ENCODE measurements at places on chromosomes 6 and 20.
A peak's percentile ranks its signal among the peaks of the same experiment; 100 is the strongest.

GRCh38 chr6:155523821-155524651, 68.4 kb upstream of the NOX3 start:
- no peaks in the 10 kb centered on the region for H3K36me3 ChIP-seq
- no peak overlapping the region for H3K27ac ChIP-seq
- no peak for DNase-seq

- H3K27ac ChIP-seq, result no peak within 1 kb of the TSS
- H3K4me3 ChIP-seq, result peak within 1 kb of the TSS; percentile 80
- no peaks in the 10 kb centered on the region for H3K27me3 ChIP-seq
- peak; percentile 84 for DNase-seq
- no peaks in the 10 kb centered on the region for H3K36me3 ChIP-seq
Observed at GRCh38 chr20:9838378-9839295, at the start of gene PAK5. TSS of gene PAK5 (minus strand) at chr20:9839076. CDS start at chr20:9644328, 194,748 bp downstream.

GRCh38 chr6:46440641-46441040, 50.6 kb downstream of the RCAN2 start:
- no peak overlapping the region for H3K27ac ChIP-seq
- H3K36me3 ChIP-seq, result no peaks in the 10 kb centered on the region
- no peak overlapping the region for H3K4me3 ChIP-seq

GRCh38 chr20:54645445-54646155, 170.2 kb downstream of the DOK5 start:
- H3K27ac ChIP-seq, result no peak overlapping the region
- no peaks in the 10 kb centered on the region for H3K36me3 ChIP-seq
- H3K4me3 ChIP-seq, result no peak overlapping the region
- DNase-seq, result no peak
- no peaks in the 10 kb centered on the region for H3K27me3 ChIP-seq

DNA sequence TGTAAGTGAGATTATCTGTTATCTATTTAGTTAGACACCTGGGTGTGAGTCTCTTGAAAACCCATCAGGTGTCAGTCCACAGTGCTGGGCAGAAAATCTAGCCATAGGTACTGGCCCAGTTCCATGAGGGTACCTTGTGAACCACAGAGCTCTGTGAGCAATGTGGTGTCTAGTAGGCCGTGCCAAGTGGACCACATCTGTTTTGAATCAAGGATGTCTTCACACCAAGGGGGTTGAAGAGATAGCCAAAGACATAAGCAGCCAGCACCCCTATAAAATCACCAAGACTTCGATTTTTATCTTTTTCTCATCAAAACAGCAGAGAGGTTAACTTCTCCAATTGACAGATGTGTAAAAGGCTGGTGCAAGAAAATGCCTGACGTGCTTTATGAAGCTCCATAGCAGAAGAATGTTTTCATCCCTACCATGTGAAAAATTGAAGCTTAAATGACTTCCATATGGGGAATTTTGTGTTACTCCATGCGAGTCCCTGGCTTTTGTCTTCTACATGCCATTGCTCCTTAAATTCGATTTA, 368.7 kb downstream of the HAO1 start:
- H3K27ac ChIP-seq, result no peak overlapping the region
- H3K27me3 ChIP-seq, result no peaks in the 10 kb centered on the region
- H3K36me3 ChIP-seq, result no peaks in the 10 kb centered on the region
- H3K4me1 ChIP-seq, result no peaks in the 10 kb centered on the region
- no peak for DNase-seq

- no peak overlapping the region for H3K4me3 ChIP-seq
- no peaks in the 10 kb centered on the region for H3K27me3 ChIP-seq
- no peak overlapping the region for H3K27ac ChIP-seq
Observed at GRCh38 chr6:4670824-4671409, 105.3 kb upstream of the CDYL start.

DNA sequence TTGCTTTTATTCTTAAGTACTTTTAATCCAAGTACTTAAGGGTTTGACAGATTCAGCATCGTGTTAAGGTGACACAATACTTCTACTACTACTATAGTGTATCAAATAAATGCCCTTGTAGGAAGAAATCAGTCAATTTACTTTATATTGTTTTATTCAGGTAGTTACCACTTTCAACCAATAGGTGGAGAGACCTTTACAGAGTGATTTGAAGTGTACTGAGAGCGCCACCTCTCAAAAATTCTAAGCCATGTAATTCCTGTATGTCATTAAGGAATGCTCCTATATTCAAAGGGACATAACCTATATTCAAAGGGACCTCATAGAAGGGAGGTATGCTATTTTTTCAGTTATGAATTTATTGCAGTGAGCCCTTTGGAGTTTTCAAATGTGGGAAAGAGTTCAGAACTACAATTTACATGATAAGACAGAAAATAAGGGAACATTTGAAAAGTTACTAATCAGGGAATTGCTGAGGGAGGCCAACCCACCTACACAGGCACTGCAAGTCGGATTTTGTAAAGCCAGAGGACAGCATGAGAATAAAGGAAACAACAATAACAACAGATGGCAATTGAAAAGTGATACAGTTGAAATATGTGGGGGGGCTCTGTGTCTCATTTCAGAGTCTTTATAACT, 955.6 kb downstream of the TBC1D32 start:
- no peaks in the 10 kb centered on the region for H3K36me3 ChIP-seq
- no peak overlapping the region for H3K27ac ChIP-seq
- H3K27me3 ChIP-seq, result no peaks in the 10 kb centered on the region

- H3K4me3 ChIP-seq, result no peak overlapping the region
- no peak overlapping the region for H3K27ac ChIP-seq
- no peak for DNase-seq
- H3K27me3 ChIP-seq, result no peaks in the 10 kb centered on the region
- H3K4me1 ChIP-seq, result peaks cover 47% of the 10 kb centered on the region
- no peaks in the 10 kb centered on the region for H3K36me3 ChIP-seq
Observed at GRCh38 chr6:130520221-130520620, 154.4 kb downstream of the TMEM200A start.

DNA sequence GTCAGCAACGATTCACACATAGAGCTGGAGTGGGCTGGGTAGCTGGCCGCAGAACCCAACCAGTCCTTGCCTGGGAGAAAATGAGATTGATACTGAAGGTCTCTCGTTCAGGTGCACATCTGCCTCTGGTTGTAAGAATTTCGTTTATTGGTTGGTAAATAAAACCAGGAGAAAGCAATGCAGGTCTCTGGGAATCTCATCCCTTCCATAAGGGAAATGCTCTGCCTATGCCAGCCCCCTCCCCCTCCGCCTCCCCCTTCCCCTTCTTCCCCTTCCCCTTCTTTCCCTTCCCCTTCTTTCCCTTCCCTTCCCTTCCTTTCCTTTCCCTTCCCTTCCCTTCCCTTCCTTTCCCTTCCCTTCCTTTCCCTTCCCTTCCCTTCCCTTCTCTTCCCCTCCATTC, 107.3 kb downstream of the DTD1 start:
- H3K4me1 ChIP-seq, result no peaks in the 10 kb centered on the region
- DNase-seq, result no peak
- H3K27me3 ChIP-seq, result no peaks in the 10 kb centered on the region
- no peak overlapping the region for H3K27ac ChIP-seq

DNA sequence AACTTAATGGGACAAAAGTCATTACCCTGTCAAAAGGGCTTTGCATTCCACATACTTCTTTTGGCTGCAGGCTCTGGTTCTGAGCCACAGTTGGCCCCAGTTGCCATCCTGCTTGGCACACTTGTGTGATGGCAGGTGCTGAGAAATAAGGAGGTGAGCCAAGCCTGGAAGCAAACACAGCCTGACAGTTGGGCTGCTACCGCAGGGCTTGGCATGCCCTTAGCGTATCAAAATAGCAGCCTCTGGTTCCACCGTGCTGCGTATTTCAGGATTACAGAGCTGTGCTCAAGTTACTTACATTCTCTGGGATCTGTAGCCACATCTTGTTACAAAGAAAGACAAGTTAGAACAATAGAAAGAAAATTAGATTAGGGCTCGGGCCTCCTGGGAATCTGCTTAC, 11.1 kb downstream of the MTHFD1L start:
- H3K4me1 ChIP-seq, result no peaks in the 10 kb centered on the region
- no peak for DNase-seq
- no peaks in the 10 kb centered on the region for H3K36me3 ChIP-seq
- no peaks in the 10 kb centered on the region for H3K27me3 ChIP-seq
- H3K4me3 ChIP-seq, result no peak overlapping the region
- H3K27ac ChIP-seq, result no peak overlapping the region

DNA sequence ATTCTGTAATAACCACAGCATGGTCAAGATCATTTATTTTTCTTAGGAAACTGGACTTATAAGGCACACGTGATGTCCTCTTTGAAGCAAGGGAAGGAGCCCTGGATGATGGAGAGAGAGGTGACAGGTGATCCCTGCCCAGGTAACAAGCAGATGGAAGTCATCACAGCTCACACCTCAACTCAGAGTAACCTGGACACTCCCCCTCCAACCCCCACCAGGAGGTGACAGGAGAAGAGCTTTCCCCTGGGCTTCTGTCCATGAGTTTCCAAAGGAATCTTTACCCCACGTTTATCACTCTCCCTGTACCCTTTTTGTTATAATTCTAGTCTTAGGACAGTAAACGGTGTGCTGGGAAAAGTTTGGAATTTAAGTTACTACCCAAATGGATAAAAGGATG, 28.4 kb downstream of the ZNF334 start:
- no peaks in the 10 kb centered on the region for H3K36me3 ChIP-seq
- H3K4me3 ChIP-seq, result no peak overlapping the region
- H3K27me3 ChIP-seq, result no peaks in the 10 kb centered on the region
- no peak for DNase-seq
- H3K27ac ChIP-seq, result no peak overlapping the region
- H3K4me1 ChIP-seq, result no peaks in the 10 kb centered on the region

GRCh38 chr6:126253431-126253830, 86.5 kb upstream of the CENPW start:
- no peak for DNase-seq
- H3K27ac ChIP-seq, result no peak overlapping the region
- no peaks in the 10 kb centered on the region for H3K36me3 ChIP-seq
- H3K4me1 ChIP-seq, result no peaks in the 10 kb centered on the region
- H3K27me3 ChIP-seq, result no peaks in the 10 kb centered on the region

GRCh38 chr6:11193434-11193833, 39.0 kb downstream of the NEDD9 start:
- H3K27me3 ChIP-seq, result no peaks in the 10 kb centered on the region
- no peak overlapping the region for H3K4me3 ChIP-seq
- no peak for DNase-seq
- peaks cover 3% of the 10 kb centered on the region for H3K4me1 ChIP-seq
- H3K36me3 ChIP-seq, result no peaks in the 10 kb centered on the region

DNA sequence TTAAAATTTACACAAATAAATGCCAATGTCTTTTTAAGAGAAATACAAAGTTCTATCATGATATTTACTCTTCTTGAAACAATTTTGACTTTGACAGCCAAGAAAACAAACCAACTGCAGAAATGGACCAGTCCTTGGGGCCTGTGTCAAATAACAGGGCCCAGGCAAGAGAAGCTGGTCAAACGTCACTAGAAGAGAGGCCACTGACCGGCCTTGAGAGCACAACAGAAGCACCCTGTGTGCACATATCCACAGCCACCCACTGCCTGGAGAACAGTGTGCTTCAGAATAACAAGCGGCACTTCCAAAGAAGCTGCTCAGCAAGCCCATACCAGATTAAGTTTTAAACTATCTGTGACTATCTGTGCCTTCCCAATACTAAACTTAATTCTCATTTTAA, 14.8 kb downstream of the APMAP start:
- H3K4me3 ChIP-seq, result no peak overlapping the region
- no peak for DNase-seq
- H3K27ac ChIP-seq, result no peak overlapping the region
- peaks cover 17% of the 10 kb centered on the region for H3K36me3 ChIP-seq

GRCh38 chr6:34486106-34486740, 20.3 kb downstream of the PACSIN1 start:
- no peak overlapping the region for H3K4me3 ChIP-seq
- peaks cover 13% of the 10 kb centered on the region for H3K4me1 ChIP-seq

DNA sequence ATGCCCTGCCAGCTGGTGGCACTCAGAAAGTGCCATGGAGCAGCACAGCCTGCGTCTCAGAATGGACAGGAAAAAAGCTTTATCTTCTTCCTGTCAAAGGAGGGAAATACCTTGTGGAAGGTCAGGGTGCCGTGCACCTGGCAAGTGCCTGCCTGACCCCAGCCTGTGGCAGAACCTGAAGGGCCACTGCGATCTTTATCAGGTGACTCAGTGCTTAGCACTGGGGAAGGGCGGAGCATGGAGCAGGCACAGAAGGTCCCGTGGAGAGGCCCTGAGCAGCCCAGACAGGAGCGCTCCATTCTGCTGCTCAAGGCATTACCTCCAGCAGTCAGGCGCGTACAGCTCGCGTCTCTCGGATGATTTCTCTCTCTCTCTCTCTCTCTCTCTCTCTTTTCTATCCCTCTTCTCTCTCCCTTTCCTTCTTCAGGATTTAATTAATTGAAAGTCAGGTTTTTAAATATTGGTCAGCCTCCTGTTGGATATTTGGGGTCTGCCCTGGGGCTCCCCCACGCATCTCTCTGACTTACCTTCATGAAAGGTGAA, 31.7 kb downstream of the FOXC1 start:
- no peak for DNase-seq
- no peaks in the 10 kb centered on the region for H3K27me3 ChIP-seq
- no peak overlapping the region for H3K4me3 ChIP-seq
- no peaks in the 10 kb centered on the region for H3K36me3 ChIP-seq

- no peak overlapping the region for H3K4me3 ChIP-seq
- no peak overlapping the region for H3K27ac ChIP-seq
- no peaks in the 10 kb centered on the region for H3K4me1 ChIP-seq
- no peaks in the 10 kb centered on the region for H3K27me3 ChIP-seq
- no peak for DNase-seq
Observed at GRCh38 chr6:148803979-148804378, 57.1 kb downstream of the UST start.

DNA sequence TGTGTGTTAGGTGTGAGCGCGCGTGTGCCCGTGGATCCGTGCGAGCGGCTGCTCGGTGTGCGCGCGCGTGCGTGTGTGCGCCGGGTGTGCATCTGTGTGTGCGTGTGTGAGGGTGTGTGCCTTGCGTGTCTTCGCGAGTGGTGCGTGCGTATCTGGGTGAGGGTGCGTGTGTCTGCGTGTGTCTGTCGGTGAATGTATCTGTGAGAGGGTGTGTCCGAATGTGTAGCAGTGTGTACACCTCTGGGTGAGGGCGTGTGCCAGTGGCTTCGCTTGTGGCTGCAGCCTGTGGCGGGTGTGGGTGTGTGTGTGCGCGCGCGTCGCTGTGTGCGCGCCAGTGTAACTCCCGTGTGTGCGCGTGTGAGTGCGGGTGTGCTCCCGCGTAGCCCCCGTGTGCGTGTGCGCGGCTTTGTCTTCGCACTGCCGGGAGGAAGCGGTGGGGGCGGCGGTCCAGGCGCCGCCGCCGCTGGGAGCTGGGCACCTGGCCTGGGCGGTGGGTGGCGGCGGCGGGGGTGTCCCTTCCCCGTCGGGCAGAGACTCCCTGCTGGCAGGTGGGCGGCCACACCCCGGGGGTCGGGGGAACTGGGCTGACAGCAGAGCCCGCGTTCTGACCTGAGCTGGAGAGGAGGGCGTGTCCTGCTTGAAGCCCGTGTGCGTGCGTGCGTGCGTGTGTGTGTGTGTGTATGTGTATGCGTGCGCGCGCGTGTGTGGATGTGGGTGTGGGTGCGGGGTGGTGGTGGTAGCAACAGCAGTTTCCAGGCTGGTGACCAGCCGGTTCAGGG, 61.3 kb upstream of the EPB41L1 start:
- peak overlapping the region; percentile 81 for H3K4me3 ChIP-seq
- no peak for DNase-seq
- H3K36me3 ChIP-seq, result no peaks in the 10 kb centered on the region
- no peaks in the 10 kb centered on the region for H3K27me3 ChIP-seq
- peak overlapping the region; percentile 45 for H3K27ac ChIP-seq

All from MM.1S (cell line).